Neural cell (in vitro differentiated cells): ENCODE measurements at places on chromosomes 1 and 21. TPM values are rescaled to one million over a fixed set of nuclear protein-coding genes. Genes with fewer than 3 reads are reported as not detected.

Gene HTR6
- polyA plus RNA-seq = not detected in 2 replicates

Gene PADI4
- not detected in 2 replicates for polyA plus RNA-seq

Gene HSPG2
- 0.79 and 0.90 TPM in 2 replicates for polyA plus RNA-seq

Gene RSPH1
- polyA plus RNA-seq = 0.58 and 1.3 TPM in 2 replicates

Gene MRPL55
- polyA plus RNA-seq = 168 and 178 TPM in 2 replicates

Gene CZIB
- polyA plus RNA-seq = 103 and 104 TPM in 2 replicates

Gene GBP3
- not detected in 2 replicates for polyA plus RNA-seq

Gene BCAS2
- polyA plus RNA-seq = 129 and 149 TPM in 2 replicates

Gene AIRE
- polyA plus RNA-seq = not detected in 2 replicates

Gene TDRD10
- polyA plus RNA-seq = not detected in 2 replicates

Gene RIMS3
- 31.6 and 36.9 TPM in 2 replicates for polyA plus RNA-seq

Gene CHI3L1
- polyA plus RNA-seq = not detected in 2 replicates

Gene FAM72B
- 2.0 and 2.3 TPM in 2 replicates for polyA plus RNA-seq

Gene TFAP2E
- 7.0 and 7.6 TPM in 2 replicates for polyA plus RNA-seq
